ENCODE measurements at places on chromosomes 12 and 14.

DNA sequence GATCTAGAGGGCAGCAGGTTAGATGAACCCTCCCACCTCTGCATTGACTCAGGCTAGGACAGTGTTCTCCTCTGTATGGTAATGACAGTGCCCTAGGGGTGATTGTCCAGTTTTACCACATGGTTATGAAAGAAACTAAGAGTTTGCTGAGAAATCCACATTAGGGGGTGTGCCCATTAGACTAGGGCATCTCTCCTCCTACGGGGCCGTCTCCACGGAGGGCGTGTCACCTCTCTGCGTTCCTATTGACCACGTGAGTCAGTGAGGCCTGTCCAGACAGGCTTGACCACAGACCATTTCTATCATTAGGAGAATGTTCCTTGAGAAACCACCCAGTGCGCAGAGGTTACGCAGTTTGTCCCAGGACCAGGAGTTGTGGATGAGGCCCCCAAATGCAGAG lies 8.3 kb downstream of the MVK start:
- no peak for DNase-seq

- no peak for DNase-seq
Observed at GRCh38 chr14:106875503-106875902, 1349.1 kb downstream of the TMEM121 start.

DNA sequence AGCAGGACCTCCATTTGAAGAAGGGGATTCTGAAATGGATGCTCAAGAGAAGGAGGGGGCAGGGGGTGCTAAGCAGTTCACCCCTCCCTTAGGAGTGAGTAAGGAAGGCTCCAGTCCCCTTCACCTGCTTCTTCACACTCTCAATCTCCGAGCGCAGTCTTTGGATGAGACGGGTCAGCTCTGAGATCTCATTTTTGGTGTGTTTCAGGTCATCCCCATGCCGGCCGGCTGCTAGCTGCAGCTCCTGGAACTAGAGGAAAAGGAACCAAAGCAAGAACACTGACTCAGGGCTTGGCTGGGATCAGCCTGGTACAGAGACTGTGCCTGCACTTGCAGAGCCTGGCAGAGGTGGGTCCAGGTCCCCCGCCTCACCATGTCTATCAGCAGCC lies 7.3 kb downstream of the KRT73 start:
- no peak for DNase-seq

- no peak for DNase-seq
Observed at GRCh38 chr14:103126873-103127304, 3.6 kb downstream of the TNFAIP2 start.

- DNase-seq = no peak
Observed at GRCh38 chr12:88207921-88208620, 66.0 kb downstream of the TMTC3 start.

- DNase-seq = no peak
Observed at GRCh38 chr12:119375075-119375882, 40.8 kb downstream of the CCDC60 start.

- DNase-seq = no peak
Observed at GRCh38 chr14:103068351-103069073, 11.2 kb upstream of the CDC42BPB start.

- no peak for DNase-seq
Observed at GRCh38 chr12:89828575-89828974, 119.9 kb upstream of the ATP2B1 start.

DNA sequence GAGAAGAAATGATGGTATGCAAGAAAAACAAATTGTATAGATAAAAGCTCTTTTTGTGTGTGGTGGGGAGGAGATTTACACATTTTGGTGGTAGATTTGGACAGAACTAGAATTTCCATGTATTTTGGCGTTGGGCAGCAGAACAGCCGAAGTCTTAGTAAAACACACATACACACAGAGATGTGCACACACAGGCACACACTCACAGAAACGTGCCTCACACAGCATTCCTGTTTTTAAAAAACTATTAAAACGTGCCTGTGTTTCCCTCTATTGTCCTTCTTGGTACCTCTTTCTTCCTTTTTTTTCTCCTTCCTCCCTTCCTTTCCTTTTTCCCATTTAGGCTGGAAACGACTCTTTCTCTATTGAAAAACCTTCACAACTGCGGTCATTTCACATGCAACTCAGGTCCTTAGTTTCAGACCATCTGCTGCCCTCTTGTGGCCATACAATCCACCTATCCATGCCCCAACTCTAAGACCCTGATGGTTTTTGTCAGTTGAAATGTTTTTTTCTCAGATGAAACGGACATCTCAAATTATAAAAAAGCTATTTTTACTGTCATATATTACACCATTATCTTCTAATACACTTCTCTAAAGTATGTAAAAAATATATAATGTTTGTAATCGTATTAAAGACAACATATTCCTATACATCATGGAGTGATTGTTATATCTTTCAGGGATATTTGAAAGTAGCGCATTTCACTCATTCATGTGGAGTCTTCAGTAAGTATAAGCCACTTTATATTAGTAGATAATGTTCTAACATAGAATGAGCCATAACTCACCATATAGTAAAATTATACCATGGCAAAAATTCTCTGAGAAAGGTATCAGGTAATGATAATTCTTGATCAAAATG lies 386.7 kb upstream of the NOVA1 start:
- DNase-seq = no peak

DNA sequence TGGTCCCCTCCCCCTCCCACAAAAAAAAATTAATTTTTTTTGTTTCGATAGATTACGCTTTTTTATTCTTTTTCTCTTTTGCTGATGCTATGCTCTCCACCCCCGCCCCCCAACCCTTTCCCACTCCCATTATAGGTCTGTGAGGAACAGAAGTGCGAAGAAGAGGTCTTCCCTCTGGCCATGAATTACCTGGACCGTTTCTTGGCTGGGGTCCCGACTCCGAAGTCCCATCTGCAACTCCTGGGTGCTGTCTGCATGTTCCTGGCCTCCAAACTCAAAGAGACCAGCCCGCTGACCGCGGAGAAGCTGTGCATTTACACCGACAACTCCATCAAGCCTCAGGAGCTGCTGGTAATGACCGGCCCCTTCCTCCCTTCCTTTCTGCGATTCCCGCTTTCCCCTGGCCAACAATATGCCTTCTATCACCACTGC lies 2.3 kb downstream of the CCND2 start:
- no peak for DNase-seq

DNA sequence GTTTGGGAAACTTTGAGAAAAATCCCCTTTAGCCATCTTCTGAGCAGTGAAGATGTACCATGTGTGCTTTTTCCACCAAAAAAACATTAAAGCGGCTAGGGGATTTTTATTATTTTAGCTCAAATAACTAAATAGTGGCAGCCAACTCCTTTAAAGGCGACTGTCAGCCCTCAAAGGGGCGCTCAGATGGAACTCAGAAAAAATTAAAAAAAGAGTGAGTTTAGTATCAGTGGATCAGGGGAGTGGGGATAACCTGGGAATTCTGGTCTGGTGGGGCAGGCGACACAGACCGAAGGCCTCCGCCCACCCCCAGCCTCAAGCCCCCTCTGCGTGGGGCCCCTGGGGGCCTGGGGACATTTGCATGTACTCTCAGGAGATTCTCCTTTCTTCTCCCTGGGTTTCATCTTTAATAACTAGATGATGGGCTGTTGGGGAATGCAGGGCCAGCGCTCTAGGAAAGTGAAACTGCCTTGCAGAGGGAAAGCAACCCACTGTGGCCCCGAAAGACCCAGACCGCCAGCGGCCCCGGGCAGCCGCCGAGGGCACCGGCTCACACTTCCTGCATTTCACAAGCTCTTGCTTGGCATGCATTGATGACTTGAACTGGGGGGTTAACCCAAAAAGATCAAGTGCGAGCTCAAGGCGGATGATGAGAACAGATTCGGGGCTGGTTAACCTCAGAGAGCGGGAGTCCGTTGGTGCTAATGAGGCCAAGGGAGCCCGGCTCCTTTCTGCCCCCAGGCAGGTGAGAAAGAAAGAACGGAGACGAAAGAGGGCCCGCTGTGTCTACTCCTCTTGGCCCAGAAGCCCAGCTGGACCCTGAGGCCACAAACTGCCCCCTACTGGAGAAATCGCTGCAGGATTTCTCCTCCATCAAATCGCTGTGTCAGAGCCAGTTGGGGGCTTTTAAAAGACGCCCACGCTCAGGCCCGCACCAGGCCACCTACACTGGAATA lies 7.3 kb upstream of the BATF start:
- no peak for DNase-seq

GRCh38 chr12:53062977-53063707 lies 13.3 kb downstream of the TNS2 start:
- DNase-seq = no peak

DNA sequence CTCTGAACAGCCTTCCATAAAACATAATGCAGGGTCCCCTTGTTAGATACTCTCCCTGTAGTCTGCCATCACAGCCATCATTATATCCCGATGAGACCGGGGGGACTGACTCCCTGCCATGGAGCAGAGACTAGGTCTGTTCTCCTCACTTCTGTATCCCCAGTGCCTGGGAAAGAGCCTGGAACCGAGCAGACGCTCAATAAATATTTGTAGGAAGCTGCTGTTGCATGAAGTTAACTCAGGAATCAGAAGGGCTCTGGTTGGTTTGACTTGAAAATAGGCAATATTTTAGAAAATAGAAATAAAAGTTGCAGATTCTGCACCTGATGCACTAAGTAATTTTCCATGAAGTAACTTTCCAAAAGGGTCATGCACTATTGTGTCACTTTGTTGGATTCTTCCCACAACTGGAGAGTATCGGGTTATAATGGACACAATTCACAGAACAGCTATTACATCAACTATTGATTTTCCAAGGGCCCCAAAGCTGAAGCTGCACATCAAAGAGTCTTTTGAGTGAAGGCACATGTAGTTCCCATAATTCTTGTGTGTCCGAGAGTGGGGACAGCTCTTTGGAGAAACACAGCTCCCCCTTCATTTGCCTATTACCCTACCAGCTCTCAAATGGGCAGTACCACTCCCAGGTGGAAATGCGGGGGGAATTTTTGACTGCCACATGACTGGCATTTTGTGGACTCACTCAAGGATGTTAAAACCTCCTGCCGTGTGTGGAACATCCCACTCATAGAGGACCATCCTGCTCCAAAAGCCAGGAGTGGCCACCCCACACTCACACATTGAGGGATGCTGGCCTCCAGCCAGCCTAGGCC lies 18.8 kb downstream of the CLMN start:
- DNase-seq = no peak

GRCh38 chr12:110028323-110028722 lies 20.0 kb downstream of the C12orf76 start:
- DNase-seq = no peak

DNA sequence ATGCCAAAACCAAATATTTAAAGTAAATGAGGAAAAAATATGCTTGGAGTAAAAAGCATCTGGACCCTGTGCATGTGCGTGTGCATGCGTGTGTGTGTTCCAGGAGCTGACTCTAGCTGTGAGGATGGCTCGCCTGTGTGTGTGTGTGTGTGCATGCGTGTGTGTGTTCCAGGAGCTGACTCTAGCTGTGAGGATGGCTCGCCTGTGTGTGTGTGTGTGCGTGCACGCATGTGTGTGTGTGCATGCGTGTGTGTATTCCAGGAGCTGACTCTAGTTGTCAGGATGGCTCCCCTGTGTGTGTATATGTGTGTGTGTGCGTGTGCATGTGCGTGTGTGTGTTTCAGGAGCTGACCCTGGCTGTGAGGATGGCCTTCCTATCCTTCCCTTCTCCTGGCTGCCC lies 357.7 kb downstream of the CACNA1C start:
- no peak for DNase-seq

DNA sequence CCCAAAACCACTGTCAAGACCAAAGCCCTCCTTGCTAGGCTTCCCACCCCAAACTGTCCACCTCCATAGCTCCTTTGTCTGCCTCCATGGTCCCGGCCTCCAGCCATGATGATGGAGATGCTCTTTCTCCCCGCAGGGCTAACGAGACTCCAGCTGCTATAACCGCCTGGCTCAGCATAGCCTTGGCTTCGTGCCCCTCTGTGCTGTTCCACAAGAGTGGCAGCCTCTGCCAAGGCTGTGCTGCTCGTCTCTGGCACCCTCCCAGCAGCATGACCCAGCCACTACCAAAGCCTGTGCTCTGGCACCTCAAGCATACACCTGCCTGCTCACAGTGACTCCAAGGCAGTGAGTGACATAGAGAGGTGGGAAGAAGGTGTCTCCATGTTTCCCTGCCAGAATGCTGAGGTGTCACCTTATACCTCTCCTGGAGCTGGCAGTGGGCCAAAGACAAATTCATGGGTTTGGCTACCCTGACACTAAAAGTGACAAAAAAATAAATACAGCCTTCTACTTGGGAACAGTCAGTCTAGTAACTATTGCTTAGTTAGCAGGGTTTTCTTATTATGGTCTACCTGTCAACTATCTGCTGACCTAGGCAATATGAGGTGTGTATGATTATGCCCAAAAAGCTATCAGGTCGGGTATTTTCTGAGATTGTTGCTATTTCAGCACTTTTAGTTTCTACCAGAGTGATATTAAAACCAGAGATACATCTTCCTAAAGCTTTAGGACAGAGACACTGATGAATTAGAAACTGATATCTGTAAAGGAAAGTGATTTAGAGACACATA lies 16.1 kb upstream of the KRT73 start:
- DNase-seq = no peak

DNA sequence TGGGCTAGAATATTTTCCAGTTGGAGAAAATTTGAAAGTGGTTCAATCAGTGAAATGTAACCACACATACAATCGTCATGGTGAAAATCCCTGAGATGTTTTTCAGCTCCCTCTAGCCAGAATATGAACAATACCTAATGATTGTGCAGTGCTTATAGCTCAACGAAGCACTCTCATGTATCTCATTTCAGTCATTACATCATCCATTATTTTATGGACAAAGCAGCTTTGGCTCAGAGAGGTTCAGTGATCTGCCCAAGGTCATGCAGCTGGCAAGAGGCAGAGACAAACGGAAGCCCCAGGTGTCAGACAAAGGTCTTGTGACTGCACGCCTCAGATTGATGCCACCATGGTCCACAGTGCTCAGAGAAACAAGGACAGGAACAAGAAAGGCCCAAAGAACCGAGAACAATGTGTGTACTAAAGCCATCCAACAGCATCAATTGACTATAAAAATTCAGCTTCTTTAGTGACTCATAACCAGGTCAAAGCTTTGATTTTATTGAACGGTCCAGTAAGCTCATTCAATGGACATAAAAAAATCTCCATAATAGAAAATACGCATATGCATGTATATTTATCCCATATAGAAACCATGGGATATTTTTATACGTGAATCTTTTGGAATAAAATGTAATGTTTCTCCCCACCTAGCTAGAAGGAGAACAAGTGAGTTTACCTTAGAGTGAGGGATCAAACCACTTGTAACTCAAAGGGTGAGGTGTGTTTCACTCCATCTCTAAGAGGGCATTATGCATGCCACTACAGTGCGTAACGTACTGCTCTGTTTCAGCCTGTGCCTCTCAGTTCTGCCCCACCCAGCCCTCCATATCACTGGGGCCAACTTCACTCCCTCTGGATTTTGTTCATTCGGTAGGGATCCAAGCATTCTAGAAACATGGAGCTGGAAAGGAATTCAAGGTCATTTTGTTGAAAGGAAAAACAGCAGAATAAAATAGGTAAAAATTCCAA lies 141.8 kb downstream of the GRIN2B start:
- no peak for DNase-seq

- DNase-seq = no peak
Observed at GRCh38 chr14:78982551-78982950, 812.4 kb downstream of the NRXN3 start.

DNA sequence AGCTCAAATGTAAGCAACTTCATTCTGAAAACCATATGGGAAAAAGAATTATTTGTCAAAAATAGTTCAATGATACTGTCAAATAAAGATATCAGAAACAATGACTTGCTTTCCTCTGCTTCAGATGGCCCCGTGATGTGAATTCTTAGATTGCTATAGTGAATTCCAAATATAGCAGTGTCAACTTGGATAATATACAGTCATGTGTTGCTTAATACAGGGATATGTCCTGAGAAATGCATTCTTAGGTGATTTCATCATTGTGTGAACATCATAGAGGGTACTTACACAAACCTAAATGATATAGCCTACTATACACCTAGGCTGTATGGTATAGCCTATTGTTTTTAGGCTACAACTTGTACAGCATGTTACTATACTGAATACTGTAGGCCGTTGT lies 108.7 kb upstream of the MIS18BP1 start:
- no peak for DNase-seq
